ENCODE measurements at places on chromosomes 13 and 19.

GRCh38 chr19:58584498-58585441 is 11.6 kb upstream of the MZF1 start:
- no peak for DNase-seq

GRCh38 chr19:6063576-6064335 is 46.5 kb downstream of the RFX2 start:
- no peak for DNase-seq

- no peak for DNase-seq
Measured at GRCh38 chr13:98442391-98443230, 134.3 kb downstream of the STK24 start.

DNA sequence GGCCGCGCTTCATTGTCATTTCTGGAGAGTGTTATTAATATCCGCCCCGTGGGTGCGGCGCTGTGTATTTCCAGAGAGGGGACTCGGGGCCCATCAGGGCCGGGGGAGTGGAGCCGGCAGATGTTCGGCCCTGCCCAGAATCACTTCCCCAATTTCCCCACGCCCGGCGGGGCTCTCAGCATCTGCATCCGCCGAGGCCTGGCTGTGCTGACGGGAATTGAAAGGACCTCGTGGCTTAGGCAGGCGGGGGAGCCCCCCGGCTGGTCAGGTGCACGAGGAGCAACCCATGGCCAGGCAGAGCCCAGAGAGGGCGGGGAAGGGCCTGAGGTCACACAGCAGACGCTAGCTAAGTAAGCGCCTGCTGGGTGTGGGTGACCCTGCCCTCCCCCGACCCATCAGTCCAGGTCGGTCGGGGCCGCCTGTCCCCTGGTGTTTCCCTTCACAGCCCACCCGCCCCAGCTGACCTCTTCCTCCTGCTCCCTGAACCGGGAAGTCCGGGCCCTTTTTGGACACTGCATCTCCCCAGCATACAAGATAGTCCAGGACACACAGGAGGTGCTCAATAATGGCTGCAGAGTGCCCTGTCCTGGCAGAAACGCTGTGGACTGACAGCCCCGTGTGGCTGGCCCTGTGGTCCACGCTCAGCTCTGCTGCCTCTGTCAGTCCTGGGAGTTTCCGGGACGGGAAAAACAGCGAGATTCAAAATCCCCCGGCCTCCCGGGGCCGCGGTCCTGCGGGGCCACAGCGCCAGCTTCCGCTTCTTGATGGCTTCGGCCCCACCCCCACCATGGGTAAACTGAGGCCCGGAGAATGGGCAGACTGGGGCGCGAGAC is 22.1 kb downstream of the ARID3A start:
- no peak for DNase-seq

DNA sequence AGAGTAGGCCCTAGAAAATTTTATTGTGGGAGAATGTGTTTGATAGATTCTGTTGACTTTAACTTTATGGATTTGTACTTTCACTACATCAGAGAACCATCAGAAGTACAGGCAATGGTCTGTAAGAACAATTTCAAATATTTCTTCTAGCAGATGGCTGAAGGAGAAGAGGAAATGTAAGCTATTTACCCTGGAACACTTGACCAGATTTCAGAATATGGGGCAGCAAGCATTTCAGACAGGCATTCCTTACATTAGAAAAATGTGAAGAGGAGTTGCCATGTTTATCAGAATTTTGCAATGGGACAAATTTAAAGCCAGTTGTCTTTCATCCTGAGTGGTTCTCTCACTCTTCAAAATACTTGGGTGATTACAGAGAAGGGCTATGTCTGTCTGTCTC is 7.5 kb downstream of the FRY start:
- no peak for DNase-seq

GRCh38 chr13:94641409-94641941 is 39.8 kb downstream of the GPR180 start:
- peak; percentile 91 for DNase-seq

DNA sequence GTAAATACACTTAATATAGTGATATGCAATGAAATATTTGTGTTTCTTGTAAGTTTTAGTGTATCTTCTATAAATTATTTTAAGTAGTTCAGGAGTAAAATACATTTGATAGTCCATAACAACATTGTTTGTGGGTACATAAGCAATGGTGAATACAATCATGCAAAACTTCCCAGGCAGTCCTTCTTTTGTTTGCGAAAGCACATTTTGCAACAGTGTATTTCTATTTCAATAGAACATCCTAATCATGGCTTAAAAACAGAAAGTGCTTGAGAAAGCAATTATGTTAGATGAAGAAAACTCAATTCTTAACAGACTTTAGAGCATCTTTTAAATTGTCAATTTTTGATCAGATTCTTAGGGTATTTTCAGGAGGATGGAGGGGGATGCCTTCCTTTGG is 155.6 kb downstream of the POSTN start:
- DNase-seq = no peak

- peak; percentile 28 for DNase-seq
Measured at GRCh38 chr13:36090592-36090991, 40.6 kb downstream of the DCLK1 start.

- no peak for DNase-seq
Measured at GRCh38 chr19:51325161-51325976, 13.9 kb downstream of the IGLON5 start.

DNA sequence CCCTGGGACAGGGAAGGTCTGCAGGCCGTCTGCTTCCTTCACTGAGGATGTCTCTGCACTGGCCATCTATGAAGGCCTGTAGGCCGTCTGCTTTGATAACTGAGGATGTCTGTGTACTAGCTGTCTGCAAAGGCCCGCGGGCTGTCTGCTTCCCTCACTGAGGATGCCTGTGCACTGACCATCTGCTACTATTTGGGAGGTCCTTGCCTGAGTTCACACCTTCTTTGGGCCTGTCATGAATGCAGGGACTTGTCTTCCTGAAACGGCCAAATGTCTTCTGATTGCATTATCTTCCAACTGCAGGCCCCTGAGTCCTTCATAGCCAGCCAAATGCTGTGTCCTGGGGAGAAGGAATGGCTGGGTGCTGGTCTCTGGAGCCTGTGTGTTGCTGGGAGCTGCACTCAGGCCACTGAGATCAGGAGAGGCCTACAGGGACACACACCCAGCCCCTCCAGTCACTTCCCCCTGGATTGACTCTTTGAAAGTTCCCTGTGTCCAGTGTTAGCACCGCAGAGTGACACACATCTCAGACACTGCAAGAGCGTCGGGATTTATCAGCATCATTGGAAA is 72.9 kb downstream of the TEX29 start:
- no peak for DNase-seq

DNA sequence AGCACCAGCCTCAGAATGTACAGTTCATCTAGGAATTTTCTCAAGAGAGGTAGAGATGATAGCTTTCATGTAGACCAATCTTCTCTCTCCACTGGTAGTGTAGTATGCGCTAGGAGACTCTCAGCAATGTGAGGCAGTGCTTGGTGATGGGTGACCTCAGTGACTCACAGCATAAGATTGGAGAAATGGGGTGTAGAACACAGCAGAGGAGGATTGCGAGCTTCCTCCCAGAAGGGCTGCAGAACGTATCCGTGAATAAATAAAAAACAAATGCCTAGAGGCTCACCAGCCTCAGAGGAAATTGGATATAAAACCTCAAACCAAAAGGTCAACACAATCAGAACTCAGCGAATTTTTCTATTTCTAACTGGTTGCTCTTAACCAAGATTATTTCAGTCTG is 182.9 kb upstream of the RXFP2 start:
- DNase-seq = no peak

DNA sequence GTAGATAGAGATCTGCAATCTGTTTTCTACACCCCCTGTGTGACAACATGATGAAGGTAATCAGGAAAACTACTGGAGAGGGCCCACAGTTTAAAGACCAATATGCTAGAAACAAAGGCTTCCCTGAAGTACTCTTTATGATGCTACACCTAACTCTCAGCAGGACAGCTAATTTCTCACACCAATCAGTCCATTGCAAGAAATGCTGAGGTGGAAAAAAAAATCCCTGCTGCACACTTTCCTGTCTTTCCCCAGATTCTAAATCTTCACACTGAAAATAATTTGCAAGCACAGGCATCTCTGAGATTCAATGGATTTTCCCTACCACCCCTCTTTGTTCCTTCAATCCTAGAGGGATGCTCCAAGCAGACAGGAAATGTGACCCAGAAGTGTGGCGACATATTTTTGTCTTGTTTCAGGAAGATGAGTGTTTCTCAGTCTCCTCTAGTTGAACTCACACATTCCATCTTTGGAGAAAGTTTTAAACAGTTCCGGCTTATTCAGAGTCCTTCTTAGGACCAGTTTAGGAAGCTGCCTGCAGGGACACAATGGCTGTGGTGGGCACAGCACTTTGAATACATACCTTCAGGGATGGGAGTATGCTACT is 671.6 kb downstream of the DIAPH3 start:
- DNase-seq = no peak

- DNase-seq = no peak
Measured at GRCh38 chr13:37475966-37476365, 122.6 kb downstream of the POSTN start.

- DNase-seq = no peak
Measured at GRCh38 chr19:44754750-44755080, 6.2 kb downstream of the BCL3 start.

- DNase-seq = no peak
Measured at GRCh38 chr19:19232261-19232721, 20.5 kb downstream of the NCAN start.

DNA sequence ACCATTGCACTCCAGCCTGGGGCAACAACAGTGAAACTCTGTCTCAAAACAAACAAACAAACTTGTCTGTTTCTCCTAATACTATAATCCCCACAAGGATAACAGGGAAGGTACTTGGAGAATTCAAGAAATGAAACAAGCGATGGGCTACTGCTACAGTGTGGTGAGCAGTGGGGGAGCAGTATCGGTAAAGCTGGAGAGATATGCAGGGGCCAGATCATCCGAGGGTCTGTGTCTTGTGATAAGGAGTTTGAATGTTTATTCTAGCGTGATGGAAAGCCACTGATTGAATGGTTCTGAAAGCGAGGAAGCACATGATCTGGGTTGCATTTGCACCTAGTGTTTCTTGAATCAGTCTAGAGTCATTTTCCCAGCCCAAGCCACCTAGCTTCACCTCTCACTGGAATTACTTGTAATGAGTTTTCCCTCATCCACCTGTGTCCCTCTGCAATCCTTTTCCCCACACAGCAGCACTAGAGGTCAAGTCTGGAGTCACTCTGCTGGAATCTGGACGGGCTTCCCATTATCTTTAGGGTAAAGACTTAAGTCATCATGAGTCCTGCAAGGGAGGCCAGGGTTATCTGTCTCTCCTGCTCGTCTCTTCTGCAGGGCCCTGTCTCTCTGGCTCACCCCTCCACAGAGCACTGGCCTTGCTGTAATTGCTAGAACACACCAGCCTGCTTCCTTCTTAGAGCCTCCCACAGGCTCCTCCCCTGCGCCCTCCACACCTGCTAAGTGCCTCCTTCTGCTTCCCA is 162.3 kb downstream of the KLF5 start:
- no peak for DNase-seq

DNA sequence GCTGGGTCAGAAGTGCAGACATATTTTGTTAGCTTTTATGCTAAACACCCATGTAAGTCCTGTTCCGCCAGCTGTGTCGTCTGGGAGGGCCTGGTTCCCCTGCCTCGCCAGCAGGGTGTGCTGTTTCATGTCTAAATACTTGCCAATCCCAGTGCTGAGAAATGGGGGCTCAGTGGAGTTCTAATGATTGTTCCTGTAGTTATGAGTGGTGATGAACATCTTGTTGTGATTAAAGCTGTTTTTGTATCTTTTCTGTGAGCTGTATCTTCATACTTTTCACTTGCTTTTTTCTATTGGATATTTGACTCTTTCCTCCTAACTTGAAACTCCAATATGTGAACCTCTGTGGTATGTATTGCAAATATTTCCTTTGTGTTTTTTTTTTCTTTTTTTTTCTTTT is 32.7 kb downstream of the KDM4B start:
- no peak for DNase-seq

DNA sequence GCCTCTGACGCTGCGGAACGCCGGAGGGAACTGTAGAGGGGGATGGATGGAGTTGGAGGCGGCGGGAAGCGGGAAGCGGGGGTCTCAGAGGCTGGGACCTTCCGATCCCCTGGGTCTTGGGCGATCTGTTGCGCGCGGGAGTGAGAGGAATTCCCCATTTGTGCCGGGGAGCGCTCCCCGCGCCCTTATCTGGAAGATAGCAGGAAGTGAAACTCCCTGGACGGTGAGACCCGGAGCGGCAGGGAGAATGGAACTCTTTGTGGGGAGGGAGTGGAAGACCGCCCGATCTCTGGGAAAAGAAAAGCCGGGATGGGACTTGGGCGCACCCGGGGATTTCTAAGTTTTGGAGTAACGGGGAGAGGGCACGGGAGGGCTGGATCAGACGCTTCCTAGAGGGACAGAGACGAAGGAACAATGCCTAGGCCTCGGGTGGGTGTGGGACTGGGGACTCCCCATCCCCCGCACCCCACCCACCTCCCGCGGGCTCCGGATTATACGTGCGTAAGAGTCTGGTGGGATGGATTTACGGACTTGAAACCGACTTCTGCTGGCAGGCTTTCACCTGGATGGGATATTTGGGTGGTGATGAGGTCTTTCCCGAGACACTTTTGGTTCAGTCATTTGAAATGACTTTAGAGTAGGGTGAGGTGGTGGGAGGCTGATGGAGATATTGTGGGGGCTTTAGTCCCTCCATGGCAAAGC is 495 bp downstream of the LSR start:
- no peak for DNase-seq

GRCh38 chr19:18972301-18972811 is 31.3 kb upstream of the HOMER3 start:
- peak; percentile 77 for DNase-seq

GRCh38 chr13:42007844-42008243 is 40.6 kb upstream of the DGKH start:
- DNase-seq = no peak

DNA sequence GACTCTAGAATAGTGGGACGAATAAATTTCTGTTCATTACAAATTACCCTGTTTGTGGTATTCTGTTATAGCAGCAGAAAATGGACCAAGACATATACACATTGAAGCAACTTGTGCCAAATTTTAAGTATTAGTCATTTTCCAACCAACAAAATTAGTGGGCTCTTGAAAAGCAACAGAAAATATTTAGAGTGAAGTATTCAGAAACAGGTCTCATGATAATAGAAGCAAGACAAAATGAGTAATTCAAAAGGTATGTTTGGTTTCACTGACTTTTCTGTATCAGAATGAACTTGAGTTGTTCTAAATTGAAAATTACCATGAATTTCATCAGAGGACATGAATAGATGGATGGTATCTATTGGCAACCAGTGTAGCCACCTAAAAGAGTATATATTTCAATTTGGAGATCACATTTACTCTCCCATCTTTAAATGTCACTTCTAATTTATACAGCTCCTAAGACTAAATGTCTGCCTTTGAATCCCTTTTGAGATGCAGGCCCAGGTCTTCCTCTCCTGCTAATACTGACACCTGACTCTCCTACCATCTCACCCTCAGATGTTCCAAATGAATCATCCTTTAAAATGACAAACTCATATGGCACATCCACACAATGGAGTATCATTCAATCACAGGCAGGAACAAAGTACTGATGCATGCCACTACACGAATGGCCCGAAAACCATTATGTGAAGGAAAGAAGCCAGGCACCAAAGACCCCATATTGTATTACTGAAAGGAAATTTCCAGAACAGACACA is 40.7 kb upstream of the DOCK9 start:
- DNase-seq = no peak

- DNase-seq = no peak
Measured at GRCh38 chr19:50820086-50820485, 3.5 kb downstream of the KLK1 start.

GRCh38 chr13:70297189-70297616 is 189.0 kb upstream of the KLHL1 start:
- DNase-seq = no peak

GRCh38 chr13:44734201-44734707 is 158.1 kb upstream of the TSC22D1 start:
- no peak for DNase-seq

Data from cardiac muscle cell (in vitro differentiated cells and primary cell).